ENCODE measurements at places on chromosomes 4 and X.

- no peak for DNase-seq
These were observed 31.1 kb downstream of the CEP44 start for GRCh38 chr4:174314770-174315169.

GRCh38 chrX:54194982-54195588 is 12.0 kb upstream of the FAM120C start:
- no peak for DNase-seq

GRCh38 chrX:155997436-155997835 is at the start of gene IL9R:
Gene IL9R, plus strand, starts transcription at chrX:155997696. Its CDS starts 64 bp downstream, at chrX:155997760.
- DNase-seq = peak; percentile 42

- DNase-seq = no peak
These were observed 739 bp downstream of the SLC49A3 start for GRCh38 chr4:687971-688853.

DNA sequence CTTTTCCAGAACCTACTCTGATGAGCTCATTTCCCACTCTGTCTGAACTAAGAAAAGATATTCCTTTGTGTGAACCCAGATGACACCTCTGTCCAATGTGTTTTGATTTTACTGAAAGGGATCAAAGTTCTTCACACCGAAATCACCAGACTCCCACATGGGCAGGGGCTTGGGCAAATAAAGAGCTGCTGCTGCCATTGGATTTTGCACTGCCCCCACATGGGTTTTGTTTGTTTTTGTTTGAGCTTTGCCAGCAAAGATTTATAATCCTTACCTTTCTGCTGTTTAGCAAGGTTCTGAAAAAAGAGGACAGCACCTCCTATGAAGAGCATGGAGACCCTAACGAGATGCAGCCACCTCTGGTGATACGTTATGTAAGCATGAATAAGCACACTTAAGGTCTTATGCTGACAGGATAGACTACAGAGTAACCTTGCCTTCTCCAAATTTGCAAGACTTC is 44.3 kb downstream of the HSD17B13 start:
- no peak for DNase-seq

DNA sequence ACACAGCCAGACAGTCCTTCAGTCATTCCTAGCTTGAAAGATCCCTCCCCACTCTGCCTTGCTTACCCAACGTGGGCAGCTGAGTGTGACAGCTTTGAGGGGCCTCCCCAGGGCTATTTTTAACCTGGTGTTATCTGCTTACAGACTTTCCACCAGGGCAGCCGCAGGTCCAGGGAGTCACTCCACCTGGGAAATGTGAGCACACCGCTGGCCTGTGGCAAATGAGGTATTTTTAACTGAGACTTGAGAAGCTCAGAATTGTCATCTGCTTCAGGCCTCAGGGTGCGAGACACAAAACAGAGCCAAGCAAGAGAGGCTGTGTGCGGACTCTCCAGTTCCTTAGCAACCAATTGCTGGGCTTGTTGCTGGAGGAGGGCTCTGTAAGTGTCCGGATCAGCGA is 13.0 kb downstream of the CORIN start:
- DNase-seq = no peak

- no peak for DNase-seq
These were observed 55.4 kb upstream of the PLAC1 start for GRCh38 chrX:134713618-134714107.

DNA sequence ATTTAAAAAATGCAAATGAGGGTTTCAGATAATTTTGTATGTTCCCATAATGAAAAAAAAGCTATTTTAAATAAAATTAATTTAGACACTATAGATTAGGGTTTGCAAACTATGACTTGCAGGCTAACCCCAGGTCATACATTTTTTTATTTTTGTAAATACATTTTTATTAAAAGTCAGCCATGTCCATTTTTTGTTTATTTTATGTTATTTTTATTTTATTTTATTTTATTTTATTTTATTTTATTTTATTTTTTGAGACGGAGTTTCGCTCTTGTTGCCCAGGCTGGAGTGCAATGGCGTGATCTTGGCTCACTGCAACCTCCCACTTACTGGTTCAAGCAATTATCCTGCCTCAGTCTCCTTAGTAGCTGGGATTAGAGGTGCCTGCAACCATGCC is 460.6 kb downstream of the IL15 start:
- DNase-seq = no peak

- DNase-seq = no peak
These were observed 201.1 kb downstream of the ARHGAP24 start for GRCh38 chr4:85676050-85676425.

- DNase-seq = no peak
These were observed 450 bp downstream of the ACSL1 start for GRCh38 chr4:184825141-184825895.

- no peak for DNase-seq
These were observed 234.7 kb downstream of the OR13H1 start for GRCh38 chrX:131778269-131779218.
